ENCODE measurements at places on chromosomes 4 and X.

DNA sequence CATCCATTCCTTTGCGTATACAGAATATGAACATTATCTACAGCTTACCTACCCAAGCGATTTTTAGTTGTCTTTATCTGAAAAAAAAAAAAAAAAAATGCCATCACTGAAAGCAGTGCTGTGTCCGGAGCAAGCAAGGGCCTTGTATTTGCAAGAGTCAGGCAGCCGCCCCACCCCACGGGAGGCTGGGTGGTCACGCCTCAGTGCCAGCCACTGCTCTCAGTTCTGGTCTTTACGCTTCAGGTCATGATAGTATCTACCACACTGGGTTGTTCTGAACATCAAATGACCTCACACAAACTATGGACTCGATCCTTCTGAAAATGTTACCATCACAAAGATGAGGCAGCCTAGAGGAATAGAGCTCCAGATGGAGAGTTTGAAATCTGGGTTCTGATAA, 62.7 kb upstream of the HELT start:
- DNase-seq, result no peak

DNA sequence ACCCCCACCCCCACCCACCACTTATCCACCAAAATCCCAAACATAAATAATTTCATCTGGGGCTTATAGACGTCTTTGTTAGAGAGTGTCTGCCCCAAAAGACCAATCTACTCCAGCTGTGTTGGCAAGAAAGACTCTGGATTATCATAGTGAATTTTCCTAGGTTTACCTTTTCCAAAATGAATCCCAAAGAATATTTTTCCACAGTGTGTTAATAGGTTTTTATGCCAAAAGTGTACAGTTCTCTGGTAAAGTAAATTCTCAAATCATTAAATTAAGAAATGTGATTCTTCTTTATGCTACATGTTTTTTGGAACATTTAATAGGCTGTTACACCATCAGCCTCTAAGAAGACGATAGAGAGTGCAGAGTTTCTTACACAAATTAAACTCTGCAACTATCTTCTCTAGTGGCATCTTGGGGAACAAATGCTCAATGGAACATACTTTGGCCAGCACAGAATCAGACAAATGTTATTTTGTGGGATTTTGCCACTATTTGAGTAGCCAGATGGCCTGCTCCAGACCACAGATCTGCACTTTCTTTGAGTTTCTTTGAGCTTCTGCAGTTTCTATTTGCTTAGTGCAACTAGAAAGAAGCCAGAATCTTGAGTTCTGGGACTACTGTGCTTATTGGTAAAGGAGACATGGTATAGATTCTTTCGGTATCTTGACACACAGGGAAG, 206.0 kb downstream of the KIT start:
- DNase-seq, result no peak

DNA sequence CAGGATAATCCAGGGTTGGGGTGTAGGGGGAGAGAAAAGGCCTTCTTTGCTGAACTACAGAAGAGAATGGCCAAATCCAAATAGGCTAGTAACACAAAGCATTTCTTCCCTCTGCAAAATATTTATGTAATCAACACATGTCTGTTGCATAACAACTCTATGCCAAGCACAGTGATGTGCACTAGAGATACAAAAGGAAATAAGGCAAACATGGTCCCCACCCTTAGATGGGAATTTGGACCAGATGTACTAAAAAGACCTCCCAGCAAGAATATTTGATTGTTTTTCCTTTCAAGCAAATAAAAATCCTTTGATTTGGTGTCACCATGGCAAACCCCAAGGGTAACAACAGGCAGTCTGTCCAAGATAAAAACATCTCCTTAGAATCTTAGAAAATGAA, 177.6 kb upstream of the FGF13 start:
- no peak for DNase-seq

DNA sequence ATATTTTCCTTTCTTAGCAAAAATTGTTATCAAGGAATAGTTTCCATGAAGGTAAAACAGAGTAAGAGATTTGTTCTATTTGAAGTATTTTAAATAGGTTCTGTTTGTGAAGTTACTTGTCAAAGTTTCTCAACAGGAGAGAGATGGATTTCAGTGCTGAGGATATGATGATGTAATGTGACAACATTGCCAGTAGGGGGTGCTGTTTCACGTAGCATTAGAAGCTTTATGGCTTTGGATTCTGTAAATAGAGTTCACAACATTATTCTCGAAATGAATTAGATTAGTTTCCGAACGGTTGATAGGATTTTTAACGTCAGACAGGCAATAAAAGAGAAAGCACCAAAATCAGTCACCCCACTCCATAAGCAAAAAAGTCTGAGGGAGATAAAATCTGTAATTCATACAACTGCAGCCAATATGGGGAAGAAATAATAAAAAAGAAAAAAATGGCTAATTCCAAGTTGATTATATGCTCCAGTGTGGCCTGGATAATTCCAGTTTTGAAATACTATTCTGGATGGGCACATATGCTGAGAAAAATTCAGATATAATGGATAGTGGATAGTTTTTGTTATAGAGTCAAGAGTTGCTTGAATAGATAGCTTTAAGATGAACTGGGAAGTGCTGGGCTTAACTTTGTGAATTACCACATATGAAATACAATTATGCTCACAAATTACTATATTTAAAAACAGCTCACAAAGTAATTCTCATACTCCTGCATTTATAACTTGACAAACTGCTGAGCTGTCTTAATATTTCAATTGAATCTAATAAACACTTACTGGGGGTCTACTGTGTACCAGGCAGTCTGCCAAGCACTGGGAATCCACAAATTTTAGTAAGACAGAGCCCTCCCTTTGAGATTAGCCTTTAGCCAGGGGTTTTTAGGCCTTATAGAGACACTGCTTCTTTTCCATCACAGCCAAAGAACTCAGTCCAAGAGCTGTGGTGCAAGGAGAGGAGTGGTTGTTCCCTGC, 109.1 kb downstream of the GPAT3 start:
- DNase-seq, result peak; percentile 51

GRCh38 chrX:69282893-69283690, 117.8 kb upstream of the PJA1 start:
- DNase-seq, result no peak

DNA sequence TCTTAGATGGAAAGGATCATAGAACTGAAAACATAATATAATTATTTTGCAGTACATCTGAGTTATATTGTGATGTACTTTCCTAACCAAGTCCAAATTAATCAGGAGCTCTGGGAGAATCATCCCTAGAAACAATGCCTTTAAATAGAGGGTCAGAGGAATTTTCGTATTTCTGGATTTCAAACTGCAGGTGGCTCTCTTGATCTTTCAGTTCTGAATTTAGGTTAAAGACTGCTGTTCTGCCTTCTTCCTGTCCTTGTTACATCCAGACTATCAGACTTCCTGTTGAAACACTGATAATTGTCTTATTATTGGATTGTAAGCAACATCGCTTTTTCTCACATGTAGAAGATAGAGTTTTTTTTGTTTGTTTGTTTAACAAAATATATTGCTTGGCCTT, 142.7 kb downstream of the RPA4 start:
- DNase-seq, result no peak

DNA sequence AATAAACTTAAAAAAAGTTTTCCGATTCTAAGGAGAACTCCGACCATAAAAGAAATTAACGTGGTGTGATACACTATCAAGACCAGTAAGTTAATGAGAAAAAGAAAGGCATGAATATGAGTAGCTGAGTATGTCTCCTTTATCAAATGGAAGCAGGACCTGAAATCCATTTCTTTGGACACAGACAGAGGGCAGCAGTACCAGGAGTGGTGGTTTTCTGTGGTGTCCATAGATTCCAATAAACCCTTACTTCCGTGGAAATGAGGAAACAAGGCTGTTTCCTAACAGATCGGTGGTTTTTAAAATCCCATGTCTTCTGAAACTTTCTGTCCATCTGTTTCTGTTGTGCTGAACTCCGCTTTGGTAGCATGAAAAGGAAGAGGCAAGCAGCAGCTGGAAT, 128.5 kb upstream of the TSPAN5 start:
- DNase-seq, result no peak

DNA sequence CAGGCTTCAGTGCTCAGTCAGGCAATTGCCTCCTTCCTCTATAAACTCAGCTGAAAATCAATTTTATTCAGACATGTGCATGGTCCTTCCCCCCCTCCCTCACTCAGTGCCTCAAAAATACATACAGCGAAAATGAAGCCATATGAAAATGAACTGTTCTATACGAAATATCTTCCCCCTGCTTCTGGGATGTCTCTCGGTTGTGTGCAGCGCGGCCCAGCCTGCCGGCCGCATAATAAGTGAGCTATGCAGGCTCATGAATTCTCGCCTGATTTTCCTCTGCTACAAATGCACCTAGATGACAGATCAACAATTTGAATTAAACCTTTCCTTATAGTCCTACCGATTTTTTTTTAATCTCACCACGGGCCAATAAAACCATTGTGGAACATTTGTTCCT, 252.9 kb downstream of the CRLF2 start:
- no peak for DNase-seq

- DNase-seq, result no peak
Measured at GRCh38 chrX:13473442-13474163, 95.8 kb upstream of the EGFL6 start.

DNA sequence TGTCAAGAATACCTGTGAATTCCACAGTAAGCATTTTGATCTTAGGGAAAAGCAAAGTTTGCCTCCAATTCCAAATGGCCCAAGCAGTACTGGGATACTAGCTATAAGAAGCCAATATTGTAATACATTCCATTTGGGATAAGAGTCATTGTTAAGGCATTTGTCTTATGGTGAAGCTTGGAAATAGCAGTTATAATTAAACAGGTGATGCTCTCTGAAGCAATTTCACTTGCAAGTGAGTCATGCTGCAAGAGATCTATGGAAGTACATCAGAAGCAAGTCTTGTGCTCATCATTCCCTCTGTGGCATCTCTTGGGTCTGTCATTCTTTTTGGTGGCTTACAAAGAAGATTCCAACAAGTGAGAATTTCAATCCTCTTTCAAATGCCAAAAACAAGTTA, 386.4 kb upstream of the RPS6KA3 start:
- DNase-seq, result no peak

GRCh38 chr4:22233230-22233629, 282.6 kb downstream of the ADGRA3 start:
- no peak for DNase-seq

DNA sequence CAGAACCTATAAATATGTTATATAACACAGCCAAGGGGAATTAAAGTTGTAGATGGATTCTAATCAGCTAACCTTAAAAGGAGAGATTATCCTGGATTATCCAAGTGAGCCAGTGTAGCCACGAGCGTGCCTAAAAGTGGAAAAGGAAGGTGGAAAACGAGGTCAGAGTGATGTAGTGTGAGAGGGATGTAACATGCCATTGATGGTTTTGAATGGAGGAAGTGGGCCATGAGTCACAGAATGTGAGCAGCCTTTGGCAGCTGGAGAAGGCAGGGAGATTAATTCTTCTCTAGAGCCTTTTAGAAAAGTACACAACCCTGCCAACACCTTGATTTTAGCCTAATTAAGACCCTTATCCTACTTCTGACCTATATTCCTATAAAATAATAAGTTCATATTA, 149.1 kb downstream of the SLC39A8 start:
- DNase-seq, result peak; percentile 43

- DNase-seq, result no peak
Measured at GRCh38 chrX:39008549-39008948, 207.3 kb downstream of the MID1IP1 start.

- DNase-seq, result peak; percentile 42
Measured at GRCh38 chr4:108008721-108009120, 19.0 kb downstream of the HADH start.

GRCh38 chrX:104318330-104319009, 63.7 kb upstream of the ESX1 start:
- no peak for DNase-seq

DNA sequence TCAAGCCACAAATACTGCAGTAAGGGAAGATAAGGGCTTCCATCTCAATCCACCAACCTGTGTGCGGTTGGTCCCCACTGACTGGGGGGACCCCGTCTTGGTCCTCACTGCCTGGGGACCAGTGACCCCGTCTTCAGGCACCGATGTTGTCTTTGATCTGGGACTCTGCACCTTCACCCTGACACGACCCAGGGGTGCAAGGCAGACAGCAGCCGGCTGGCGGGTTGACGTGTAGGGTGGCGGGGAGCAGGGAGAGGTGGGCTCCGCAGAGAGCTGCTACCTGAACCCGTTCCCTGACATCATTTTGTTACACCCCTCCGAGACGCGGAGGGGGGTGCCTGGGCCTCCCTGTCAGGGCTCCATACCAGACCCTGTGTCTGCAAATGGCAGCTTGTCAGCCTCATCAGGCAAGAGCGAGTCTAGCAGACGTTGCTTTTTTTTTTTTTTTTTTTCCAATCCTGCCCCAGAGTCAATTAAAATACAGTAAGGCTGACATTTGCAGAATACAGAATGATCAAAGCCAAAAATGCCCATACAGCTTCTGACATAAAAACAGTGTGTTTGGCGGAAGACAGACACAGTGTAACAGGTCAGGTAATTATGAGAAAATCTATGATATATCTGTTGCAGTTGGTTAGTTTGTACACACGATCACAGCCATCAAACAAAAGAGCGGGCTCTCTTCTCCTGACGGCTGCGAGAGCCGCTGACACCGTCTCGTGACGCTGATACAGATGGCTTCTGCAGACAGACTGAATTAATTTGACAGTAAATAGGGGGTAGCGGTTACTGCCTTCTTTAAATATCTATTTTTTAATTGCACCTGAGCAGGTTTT, 118.6 kb downstream of the CRLF2 start:
- no peak for DNase-seq

GRCh38 chrX:133482056-133482952, 67.0 kb upstream of the GPC4 start:
- DNase-seq, result peak; percentile 76

GRCh38 chr4:109730619-109731545, 1.0 kb upstream of the PLA2G12A start:
- no peak for DNase-seq

GRCh38 chrX:99549381-99549780, 860.7 kb downstream of the PCDH19 start:
- DNase-seq, result no peak

DNA sequence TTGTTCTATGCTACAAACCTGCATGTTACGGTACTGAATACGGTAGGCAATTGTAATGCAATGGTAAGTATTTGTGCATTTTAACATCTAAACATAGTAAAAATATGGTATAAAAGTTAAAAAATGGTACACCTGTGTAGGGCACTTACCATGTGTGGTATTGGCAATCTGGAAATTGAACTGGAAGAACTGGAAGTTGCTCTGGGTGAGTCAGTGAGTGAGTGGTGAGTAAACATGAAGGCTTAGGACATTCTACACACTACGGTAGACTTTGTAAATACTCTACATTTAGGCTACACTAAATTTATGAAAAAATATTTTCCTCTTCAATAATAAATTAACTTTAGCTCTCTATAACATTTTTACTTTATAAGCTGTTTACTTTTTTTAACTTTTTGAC, 78.9 kb downstream of the RRAGB start:
- no peak for DNase-seq

DNA sequence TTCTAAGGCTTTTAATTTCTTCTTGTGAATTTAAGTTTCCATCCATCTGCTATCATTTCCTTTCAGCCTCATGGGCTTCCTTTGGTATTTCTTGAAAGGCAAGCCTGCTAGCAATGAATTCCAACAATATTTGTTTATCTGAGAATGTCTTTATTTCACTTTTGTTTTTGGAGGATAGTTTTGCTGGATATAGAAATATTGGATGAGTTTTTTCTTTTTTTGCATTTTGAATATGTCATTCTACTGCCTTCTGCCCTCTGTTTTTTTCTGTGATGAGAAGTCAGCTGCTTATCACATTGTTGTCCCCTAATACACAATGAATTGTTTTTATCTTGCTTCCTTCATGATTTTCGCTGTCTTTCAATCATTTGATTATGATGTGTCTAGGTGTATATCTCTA, 13.2 kb upstream of the SORCS2 start:
- DNase-seq, result no peak

GRCh38 chrX:20313899-20314298, 47.2 kb upstream of the RPS6KA3 start:
- no peak for DNase-seq
